ENCODE measurements at places on chromosomes 5 and 9. TPM values are rescaled to one million over a fixed set of nuclear protein-coding genes. Genes with fewer than 3 reads are reported as not detected.

The PROB1 gene
- 0.59 TPM for total RNA-seq

The KIF12 gene
- total RNA-seq: not detected

The QRFP gene
- not detected for total RNA-seq

The WWC1 gene
- total RNA-seq: 1.2 TPM

The FER gene
- total RNA-seq: 56.6 TPM

The CDH6 gene
- 82.3 TPM for total RNA-seq

The ZFP2 gene
- total RNA-seq: 0.55 TPM

The GFI1B gene
- total RNA-seq: not detected

The CD180 gene
- not detected for total RNA-seq

The EGR1 gene
- 2.1 TPM for total RNA-seq

The ANXA2R gene
- 1.2 TPM for total RNA-seq

The IL9 gene
- not detected for total RNA-seq

The BARX1 gene
- total RNA-seq: not detected

The SPINK6 gene
- not detected for total RNA-seq

The CYSRT1 gene
- total RNA-seq: 0.30 TPM

The PRRX2 gene
- total RNA-seq: 0.59 TPM

The JAKMIP2 gene
- 5.9 TPM for total RNA-seq

The XRCC4 gene
- total RNA-seq: 73.0 TPM

The SLC34A3 gene
- total RNA-seq: not detected

The C1QTNF2 gene
- 0.32 TPM for total RNA-seq

The NIPAL4 gene
- total RNA-seq: 0.14 TPM

The GHR gene
- 3.2 TPM for total RNA-seq

The MXD3 gene
- 4.1 TPM for total RNA-seq

The PALM2AKAP2 gene
- 28.5 TPM for total RNA-seq

The PDZD2 gene
- under 0.01 TPM for total RNA-seq

The PCDHGB4 gene
- 27.3 TPM for total RNA-seq

The CAPSL gene
- not detected for total RNA-seq

The PCDHGB2 gene
- 2.4 TPM for total RNA-seq

The RGS3 gene
- total RNA-seq: 53.7 TPM

The CCL28 gene
- total RNA-seq: 1.5 TPM

The LCN12 gene
- 0.51 TPM for total RNA-seq

The DENND4C gene
- 43.7 TPM for total RNA-seq

The FBXO10 gene
- 22.9 TPM for total RNA-seq

The SLC24A2 gene
- total RNA-seq: not detected

The GRXCR2 gene
- total RNA-seq: not detected

The GPX3 gene
- 1.2 TPM for total RNA-seq

The NKD2 gene
- not detected for total RNA-seq

The IFNA2 gene
- total RNA-seq: not detected

The GPX8 gene
- total RNA-seq: 165 TPM

The GTF3C5 gene
- total RNA-seq: 30.1 TPM

The PCDHB7 gene
- total RNA-seq: 0.89 TPM

The LAMC3 gene
- total RNA-seq: under 0.01 TPM

The TCOF1 gene
- total RNA-seq: 14.6 TPM

The EIF4E1B gene
- total RNA-seq: not detected

The RETREG1 gene
- total RNA-seq: 1.2 TPM

The CTXN3 gene
- total RNA-seq: not detected

The TSSK1B gene
- total RNA-seq: 0.30 TPM

The BHMT2 gene
- 1.2 TPM for total RNA-seq

The MLANA gene
- total RNA-seq: 0.05 TPM

The TTLL11 gene
- total RNA-seq: 4.6 TPM

The SPINK4 gene
- not detected for total RNA-seq

The IQGAP2 gene
- 51.4 TPM for total RNA-seq
